ELF-1 (cell line): ENCODE measurements at places on chromosomes 16 and 17.

GRCh38 chr17:17835415-17836249, 1.2 kb downstream of the SREBF1 start:
- DNase-seq = no peak

- DNase-seq = no peak
These were observed 8.4 kb downstream of the PIMREG start for GRCh38 chr17:6452471-6453266.

DNA sequence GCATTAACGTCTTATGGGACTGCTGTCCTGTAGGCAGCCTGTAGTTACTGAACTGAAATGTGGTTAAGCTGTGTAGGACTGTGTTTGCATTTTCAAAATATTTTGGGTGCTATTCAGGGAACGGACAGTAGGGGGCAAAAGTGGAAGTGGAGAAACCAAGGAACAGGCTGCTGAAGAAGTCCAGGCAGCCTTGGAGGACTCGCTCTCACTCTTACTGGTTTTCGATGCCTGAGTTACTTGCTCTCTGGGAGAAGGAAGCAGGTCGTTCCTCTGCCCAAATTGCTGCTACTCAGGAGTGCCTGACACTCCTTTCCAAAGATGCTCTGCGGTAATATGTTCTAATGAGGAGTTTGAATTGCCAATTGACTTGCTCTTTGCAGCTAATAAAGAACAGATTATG, 64.5 kb upstream of the RBFOX1 start:
- DNase-seq = peak; percentile 84

DNA sequence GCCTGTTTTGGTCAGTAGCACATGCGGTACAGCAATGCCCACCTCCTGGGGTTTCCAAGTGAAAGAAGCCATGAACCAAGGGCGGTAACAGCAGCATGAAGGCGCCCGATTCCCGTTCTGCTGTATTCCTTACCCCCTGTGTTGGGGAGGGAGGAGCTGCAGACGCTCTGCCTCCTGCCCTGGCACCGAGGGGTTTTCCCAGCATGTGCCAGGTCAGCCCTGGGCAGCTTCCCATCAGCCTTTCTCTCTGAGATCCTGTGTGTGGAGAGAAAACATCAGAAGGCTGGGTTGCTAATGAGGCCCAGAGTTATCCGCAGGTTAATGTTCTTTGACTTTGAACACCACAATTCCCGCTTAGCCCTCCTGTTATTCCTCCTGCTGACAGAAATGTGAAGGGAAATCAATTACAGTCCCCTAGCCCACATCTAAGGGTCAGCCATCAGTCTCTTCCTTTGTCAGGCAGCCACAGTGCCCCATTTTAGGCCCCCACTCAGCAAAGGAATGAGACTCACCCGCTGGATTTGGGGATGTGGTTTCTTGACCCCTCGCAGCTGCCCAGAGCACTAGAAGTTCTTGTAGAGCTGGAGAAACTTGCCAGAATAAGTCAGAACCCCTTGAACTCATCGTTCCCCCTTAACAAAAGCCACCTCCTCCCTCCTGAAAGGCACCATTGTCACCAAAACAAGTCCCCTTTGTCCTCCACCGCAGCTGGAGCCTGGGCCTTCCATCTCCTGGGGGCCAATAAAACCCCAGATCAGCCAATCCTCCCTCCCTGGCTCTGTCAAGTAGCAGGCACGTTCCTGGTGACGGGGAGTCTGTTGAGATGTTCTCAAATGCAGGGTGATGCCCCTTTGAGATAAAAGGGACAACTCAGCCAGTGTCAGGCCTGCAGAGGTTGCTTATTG, 168.5 kb downstream of the KATNIP start:
- DNase-seq = peak; percentile 68

DNA sequence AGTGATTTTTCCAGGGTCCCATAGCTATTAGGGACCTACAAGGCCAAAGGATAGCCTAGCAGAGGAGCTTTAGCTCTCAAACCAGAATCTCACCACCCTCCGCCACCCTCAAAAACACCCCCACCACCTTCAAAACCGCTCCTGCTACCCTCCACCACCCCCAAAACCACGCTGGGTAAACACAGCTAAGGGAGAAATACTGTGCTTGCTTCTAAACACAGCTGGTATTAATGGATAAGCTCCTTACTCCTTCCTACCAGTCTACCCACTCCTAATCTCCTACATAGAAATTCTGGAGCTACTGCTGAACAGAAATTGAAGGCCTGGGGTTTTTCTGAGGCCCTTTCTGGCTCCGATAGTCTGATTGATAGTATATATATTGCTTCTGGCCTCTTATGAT, 2.2 kb upstream of the LPCAT2 start:
- DNase-seq = no peak

- DNase-seq = no peak
These were observed 100.4 kb downstream of the METRNL start for GRCh38 chr17:83179811-83180210.

DNA sequence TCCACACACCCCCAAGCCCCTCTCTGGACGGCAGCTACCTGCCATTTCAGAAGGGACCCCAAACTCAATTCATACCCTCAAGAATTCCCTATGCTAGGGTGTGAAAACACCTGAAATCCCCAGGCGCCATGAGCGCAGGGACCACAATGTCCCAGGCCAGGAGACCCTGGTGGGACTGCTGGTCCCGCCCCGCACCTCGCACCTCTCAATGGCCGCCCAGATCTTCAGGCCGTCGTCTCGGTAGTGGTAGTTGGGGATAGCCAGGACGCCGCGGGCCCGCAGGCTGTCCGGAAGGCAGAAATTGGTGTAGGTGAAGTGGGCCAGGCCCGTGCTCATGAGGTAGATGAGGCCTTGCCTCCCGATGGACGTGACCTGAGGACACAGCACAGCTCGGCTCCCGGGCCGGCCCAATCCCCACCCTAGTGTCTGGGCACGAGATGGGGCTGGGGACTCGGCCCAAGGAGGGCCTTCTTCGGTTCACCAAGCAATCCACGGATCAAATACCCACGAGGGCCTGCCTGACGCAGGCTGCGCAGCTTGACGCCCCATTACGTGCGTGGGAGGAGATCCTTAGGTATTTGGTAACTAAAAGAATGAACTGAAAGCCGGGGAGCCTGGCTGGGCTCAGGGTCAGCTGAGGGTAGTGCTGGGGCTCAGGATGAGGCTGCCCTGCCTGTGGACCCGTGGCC, 9.2 kb downstream of the ALOXE3 start:
- DNase-seq = no peak

- DNase-seq = no peak
These were observed 54.1 kb downstream of the TNFRSF13B start for GRCh38 chr17:16917671-16918394.

GRCh38 chr16:84107921-84108320, 8.8 kb downstream of the MBTPS1 start:
- no peak for DNase-seq

GRCh38 chr17:81635431-81635830, 1.5 kb downstream of the NPLOC4 start:
- DNase-seq = no peak

DNA sequence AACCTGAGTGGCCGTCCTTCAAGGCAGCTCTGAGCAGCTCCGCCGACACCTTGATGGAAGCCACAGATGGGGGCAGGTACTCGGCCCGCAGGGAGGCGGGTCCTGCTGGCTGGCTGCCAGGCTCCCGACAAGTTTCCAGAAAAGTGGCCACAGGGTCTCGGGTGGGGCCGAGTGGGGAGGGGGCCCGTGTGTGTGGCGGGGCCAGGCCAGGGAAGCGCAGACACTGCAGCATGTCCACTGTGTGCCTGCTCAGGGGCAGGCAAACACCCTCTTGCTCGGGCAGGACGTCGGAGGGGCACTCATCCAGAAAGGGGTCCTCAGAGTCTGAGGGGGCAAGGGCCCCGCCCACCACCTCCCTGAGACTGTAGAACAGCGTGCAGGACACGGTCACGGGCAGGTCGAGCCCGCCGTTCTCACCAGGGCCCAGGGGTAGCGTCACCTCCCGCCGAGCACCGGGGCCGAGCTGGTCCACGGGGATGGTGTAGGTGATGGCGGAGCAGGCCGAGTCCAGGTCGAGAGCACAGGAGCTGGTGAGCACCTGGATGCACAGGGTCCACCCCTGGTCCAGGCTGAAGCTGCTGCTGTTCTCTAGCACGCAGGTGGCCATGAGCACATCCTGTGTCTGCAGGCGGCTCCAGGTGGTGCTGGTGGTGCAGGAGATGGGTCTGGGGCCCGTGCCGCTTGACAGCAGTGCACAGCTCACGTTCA, 5.1 kb downstream of the FAAP100 start:
- DNase-seq = no peak

DNA sequence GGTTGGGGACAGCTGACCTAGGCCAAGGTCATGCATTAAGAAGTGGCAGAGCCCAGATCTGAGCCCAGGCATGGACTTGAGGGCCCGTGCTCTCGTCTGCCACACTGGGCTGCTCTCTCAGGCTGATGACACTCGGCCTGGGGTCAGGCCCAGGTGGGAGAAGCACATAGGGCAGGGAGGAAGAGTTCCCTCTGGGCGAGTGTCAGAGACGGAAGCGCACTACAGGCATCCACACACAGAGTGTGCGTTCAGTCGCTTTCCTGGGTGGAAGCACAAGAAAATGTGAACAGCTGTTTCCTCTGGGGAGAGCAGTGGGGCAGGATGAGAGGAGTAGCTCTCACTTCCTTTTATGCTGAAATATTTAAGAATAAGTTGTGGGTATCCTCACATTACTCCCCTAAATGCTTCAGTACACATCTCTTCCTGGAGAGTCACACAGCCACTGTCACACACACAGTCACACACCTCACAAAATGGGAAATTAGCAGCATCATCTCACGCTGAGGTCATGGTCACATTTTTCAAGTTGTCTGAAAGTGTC, 59.7 kb downstream of the B9D1 start:
- DNase-seq = no peak

DNA sequence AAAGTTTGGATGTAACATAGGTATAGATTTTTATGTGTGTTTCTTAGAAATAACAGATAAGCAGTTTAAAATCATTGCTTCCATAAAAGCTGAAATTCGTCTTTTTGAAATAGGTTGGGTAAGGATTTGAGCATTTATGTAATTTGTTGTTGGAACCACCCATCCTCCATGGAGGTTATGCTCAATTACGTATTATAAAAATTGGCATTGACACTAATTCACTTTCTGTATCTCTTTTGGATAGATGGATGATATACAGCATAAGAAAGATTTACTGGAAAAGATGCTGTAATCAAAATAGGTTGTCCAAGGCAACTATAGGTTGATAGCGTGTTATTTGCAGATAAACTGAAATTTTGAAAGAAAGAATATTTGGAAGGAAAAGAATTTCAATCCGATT, 105.5 kb downstream of the PRKCA start:
- no peak for DNase-seq

DNA sequence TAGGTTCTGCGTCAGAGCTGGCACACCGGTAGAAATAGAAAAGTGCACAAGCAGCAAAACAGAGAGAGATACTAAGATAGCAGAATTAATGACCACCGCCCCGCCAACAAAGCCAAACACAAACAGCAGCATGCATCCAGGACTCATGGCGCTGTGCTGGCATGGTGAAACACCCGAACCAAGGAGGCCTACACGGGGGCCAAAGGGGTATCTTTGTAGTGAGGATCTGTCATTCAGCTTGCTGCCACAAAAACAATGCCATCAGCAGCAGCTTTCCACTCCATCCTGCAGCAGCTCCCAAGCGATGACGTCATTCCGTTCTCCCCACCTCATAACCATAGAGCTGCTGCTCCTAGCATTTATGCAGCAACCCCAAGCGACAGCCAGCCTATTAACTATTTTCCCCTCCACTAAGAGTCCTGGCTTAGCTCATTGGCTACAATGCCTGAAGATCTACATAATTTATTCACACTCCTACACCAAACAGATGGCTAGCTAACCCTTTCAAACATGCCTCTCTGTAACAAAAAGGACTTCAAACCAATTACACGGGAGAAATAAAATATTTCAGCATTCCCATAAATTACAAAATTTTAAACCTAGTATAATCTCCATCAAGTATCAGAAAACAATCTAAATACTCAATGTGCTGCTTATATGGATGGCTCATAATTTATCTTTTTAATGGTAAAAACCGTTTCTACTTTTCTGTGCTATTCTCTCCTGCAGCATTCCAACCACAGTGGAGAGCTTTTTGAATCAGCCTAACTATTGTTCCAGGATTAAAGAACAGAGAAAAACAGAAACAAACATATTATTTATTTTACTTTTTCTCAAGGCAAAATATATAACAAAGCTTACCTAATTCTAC, 73.9 kb downstream of the SPAG9 start:
- DNase-seq = peak; percentile 90

DNA sequence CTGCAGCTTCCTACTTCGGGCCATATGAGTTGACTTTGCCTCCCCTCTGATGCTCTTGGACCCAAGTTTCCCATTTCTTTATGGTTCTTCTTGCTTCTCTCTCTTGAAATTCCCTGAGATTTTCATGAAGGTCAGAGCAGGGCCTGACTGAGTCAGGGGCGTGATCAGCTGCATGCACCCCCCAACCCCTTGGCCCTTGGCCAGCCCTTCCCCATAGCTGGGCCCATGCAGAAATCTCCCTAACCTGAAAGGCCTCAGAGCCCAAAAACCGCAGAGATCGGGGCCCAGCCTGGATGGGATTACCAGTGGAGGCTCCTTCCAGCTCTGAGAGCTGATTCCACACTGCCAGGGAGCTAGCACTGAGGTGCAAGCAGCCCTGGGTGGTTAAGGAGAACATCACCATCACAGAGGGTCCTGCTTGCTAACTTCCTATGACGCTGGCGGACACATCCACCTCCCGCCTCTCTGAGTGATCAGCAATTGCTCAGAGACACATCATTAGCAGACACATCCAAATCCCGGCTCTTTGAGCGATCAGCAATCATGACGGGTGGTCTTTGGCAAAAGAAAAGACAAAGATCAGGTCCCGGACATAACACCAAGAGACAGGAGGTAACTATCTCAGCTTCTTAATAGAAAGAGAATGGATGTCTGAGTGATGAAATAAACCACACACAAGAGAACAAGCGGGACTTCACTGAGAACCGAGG, 161.5 kb downstream of the C16orf78 start:
- no peak for DNase-seq

GRCh38 chr16:35741546-35741945, 2282.1 kb downstream of the TP53TG3F start:
- DNase-seq = no peak

- DNase-seq = no peak
These were observed 3.8 kb downstream of the DDX19B start for GRCh38 chr16:70302745-70303144.

DNA sequence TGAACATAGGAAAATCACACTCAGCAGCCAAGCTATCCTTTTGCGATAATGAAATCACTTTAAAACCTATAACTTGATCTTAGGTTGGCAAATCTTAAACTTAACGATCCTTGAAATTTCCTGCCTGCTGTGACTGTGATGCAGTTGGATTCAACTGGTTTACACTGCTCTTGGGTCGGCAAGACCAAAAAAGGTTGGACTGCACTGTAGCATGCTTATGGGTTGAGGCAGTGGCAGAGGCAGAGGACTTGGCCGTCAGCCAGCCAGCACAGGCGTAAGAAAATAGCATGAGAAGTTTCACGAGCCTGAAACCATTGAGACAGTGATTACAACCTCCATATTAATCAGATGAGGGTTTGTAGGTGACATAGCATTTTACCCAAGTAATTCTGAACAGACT, 21.4 kb downstream of the WSB1 start:
- no peak for DNase-seq

DNA sequence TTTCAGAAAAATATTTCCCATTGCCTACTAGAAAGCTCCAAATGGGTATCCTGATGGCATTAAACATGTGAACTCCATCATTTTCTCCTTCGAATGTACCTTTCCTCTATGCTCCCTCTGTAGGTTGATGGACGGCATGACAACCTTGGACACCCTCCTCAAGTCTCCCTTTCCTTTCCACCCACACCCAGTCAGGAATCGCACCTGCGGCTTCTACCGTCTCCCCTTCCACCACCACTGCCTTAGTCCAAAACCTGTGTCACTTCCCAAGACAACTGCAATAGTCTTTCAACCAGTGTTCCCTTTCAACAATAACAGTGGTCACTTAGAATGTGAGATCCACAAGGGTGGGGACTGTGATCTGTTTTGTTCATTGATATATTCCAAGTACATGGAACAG, 233.1 kb upstream of the AXIN2 start:
- DNase-seq = peak; percentile 31
